ENCODE measurements at places on chromosomes 5 and 9.

DNA sequence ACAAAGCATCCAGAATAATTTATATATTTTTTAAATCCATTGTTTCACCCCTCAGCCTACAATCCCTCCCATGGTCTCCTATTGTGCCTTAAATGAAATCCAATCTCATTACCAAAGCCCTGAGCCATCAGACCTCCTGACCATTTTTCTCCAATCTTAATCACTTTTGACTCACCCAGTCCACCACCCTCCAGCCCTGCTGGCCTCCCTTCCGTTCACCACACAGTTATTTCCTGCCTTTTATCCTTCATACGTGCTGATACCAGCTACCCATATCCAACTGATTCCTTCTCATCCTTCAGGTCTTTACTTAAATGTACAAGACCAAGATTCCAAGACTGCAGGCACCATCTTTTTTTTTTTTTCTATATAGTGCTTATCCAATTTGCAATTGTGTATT is 1026.7 kb upstream of the DMAC1 start:
- DNase-seq: no peak

- DNase-seq: no peak
Measured at GRCh38 chr9:20997503-20998076, 33.9 kb downstream of the HACD4 start.

- DNase-seq: no peak
Measured at GRCh38 chr9:86557918-86558317, 203.7 kb upstream of the TUT7 start.

GRCh38 chr9:109409773-109410397 is 88.2 kb downstream of the PTPN3 start:
- no peak for DNase-seq

DNA sequence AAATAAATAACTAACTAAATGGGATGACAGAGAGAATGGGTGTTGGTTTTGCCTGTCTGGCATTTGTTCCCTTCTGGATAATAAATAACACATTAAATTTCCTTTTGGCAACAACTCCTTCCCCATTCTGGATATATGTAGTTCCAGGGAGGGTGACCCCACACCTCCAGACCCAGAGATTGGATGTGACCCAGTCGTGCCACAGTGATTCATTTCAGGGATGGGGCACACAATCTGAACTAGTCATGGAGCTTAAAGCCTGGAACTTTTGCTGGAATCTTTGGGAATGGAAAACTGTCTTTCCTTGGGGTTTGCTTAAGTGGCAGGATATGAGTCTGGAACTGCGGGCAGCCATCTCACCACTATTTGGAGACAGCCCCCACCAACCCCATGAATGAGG is 11.3 kb downstream of the KLF9 start:
- DNase-seq: no peak

DNA sequence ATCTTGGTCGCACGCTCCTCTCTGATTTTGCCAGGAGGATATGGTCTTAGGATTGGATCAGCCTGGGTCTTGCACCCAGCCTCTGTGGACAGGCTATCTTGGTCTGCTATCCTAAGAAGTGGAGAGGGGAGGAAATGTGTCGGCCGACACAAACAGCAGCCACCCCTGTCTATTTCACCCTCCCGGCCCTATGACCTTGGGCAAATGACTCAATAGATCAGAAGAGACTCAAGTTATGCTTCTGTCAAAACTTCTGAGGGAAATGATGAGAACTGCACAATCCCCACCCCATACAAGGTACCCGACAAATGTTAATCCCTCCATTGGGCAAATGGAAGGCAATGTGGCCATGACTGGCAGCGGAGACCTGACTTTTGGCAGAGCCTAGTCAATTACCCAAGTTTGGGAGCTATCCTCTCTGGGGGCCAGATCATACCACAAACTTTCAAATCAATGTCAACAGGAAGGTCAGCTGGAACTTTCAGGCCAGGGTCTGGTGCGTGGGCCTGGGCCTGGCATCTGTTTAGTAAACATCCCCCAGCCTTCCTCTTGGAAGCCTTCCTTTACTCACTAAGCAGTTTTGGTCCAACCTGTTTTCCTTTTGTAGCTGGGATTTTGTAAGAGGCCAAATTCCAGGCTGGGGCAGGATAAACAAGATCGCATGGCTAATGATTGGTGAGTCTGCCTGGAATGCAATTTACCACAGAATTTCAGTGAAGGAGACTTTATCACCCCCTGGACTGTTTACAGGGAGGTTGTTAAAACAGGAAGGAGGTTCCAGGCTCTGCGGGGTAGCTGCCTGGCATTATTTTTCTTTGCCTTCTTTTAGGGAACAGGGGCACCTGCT is 64.2 kb upstream of the CPEB4 start:
- no peak for DNase-seq

GRCh38 chr5:141413540-141414069 is 818 bp downstream of the PCDHGA10 start:
- no peak for DNase-seq

GRCh38 chr9:93003552-93004407 is 54.7 kb upstream of the SUSD3 start:
- DNase-seq: peak; percentile 47

DNA sequence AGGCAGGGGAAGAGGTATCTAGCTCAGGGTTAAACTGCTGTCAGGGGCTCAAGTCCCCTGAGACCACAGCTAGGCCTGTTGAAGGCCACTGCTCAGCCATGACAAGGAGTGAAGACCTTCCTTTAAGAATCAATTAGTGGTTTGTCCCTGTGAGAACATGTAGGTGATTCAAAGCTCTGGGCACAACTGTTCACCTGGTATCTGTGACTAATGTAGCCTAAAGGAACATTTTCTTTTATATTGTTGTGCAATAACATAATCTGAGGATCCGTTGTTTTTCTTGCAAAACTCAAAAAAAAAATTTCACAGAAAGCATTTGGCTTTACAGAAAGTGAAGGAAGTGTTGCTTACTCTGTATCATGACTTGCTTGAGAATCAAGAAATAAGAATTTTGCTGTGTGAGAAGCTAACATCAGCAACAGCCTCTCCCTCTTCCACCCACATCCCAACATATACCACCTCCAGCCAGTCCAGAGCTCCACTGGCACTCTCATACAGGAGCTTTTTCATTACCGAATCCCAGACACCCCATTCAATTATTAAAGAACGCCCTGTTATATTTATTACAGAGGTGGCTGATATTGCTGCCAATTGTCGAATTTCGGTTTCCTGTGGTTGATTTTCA is 807.0 kb downstream of the TLE4 start:
- no peak for DNase-seq

DNA sequence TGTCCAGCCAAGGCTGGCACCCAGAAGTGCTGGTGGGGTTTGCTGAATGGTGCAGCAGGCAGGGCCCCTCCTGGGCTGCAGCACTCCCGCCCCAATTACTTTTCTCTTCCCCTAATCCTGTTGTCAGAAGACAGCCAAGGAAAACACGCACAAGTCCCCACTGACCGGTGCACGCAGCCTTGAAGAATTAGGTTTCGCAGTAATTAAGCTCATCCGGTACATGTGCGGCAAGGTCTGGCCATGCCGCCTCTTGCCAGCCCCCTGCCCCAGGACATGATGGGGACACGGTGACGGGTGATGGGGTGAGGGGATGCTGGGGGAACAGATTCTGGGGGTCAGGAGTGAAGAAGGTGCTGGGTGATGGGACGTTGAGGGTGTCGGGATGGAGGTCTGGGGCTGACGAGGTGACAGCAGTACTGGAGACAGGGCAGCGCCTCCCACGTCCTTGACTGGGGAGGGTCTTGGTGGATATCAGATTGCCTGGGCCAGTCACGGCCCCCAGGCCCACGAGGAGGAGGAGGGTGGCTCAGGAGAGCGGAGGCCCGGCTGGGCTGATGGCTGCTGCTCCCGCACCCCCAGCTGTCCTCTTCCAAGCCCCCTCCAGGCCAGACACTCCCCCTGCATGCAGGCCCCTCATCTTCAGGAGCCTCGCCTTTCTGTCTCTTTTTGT is 34.9 kb downstream of the BARX1 start:
- no peak for DNase-seq

DNA sequence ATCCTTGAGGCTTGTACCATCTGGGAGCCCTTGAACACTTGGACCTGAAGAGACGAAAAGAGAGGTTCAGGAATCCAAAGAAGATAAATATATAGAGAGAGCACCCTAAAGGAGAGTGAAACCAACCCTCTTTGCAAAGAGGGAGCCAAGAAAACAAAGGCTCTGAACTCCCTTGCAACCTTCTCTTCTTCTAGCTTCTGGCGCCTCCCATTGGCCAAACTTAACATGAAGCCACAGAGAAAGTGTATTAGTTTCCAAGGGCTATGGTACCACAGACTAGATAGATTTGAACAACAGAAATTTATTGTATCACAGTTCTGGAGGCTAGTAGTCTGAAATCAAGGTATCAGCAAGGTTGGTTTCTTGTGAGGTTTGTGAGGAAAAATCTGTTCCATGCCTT is 175.1 kb downstream of the HCN1 start:
- DNase-seq: no peak

DNA sequence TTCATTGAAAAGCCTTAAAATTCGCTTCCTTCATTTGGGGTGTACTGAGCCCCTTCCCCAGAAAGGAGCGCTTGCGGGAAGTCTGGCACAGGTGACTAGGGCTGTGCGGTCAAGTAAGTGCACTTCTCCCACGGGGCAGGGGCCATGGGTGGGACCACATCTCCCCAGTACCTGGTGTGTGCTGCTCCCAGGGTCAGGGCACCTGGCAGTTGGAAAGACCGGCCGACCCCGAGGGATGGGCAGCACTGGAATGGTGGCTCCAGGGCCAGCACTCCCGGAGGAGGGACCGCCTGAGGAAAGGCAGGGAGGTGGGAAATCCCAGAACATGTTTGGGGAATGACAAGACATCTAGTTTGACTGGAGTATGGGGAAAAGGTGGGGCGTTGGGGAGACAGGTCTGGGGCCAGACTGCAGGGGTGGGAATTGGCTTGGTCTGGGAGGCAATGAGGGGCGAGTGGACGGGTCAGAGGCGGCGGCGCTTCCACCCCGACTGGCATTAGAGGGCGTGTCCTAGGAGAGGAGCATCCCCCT is 727 bp upstream of the GLIPR2 start:
- DNase-seq: no peak

DNA sequence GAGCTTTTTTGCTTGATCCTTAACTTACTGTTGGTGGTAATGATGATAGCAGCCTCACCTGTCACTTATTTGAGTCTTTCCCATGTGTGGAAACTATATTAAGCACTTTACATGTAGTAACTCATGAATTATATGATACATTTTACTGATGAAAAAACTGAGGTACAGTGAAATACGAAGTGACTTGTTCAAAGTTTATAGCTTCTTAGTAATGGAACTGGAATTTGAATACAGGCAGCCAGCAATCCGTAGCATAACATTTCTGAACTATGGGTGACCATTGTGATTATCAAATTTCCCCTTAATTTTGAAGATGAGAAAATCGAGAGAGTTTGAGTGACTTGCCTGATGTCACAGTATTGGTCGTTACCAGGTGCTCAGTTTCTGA is 17.3 kb downstream of the SCAMP1 start:
- no peak for DNase-seq

- no peak for DNase-seq
Measured at GRCh38 chr5:124742521-124742920, 3.9 kb downstream of the ZNF608 start.

DNA sequence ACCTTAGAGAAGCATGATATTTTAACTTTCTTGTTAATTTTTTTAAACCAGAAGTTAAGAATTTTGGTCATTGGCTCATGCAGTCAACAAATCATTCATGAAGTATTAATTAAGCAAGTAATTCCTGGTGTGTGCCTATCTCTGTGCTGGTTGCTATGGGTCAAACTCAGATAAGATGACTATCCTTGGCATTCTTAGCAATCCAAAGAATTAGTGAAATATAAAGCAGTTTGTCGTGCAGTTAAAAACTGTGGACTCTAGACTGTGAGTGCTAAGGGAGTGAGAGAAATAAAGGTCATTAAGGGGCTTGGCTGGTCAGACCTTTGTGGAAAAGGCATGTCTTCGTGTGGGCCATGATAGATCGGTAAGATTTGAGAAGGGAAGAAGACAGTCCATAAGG is 4.8 kb downstream of the CYFIP2 start:
- no peak for DNase-seq

GRCh38 chr5:55618318-55618717 is 83.6 kb upstream of the PLPP1 start:
- DNase-seq: no peak

GRCh38 chr9:121288673-121289025 is 20.7 kb downstream of the GSN start:
- no peak for DNase-seq

DNA sequence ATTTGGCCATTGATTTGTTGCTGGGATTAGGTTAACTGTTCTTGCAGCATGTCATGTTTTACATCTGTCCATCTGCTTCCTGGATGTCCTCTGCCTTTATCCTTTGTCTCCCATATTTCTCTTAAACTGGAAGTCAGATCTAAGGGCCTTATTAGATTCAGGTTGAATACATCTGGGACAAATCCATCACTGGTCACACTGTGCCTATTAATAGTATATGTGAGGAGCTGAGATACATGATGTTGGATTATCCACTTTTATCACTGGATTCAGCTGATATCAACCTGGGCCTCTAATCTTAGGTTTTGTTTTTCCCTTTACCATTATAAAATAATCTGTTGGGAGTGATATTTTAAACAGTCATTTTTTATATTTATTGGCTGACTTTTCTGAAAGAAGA is 41.8 kb upstream of the ROPN1L start:
- DNase-seq: no peak

GRCh38 chr5:112958093-112959088 is 18.2 kb upstream of the DCP2 start:
- DNase-seq: no peak

GRCh38 chr5:60379907-60380306 is 320.1 kb downstream of the DEPDC1B start:
- no peak for DNase-seq

- no peak for DNase-seq
Measured at GRCh38 chr5:1884678-1885403, 2.1 kb upstream of the IRX4 start.

DNA sequence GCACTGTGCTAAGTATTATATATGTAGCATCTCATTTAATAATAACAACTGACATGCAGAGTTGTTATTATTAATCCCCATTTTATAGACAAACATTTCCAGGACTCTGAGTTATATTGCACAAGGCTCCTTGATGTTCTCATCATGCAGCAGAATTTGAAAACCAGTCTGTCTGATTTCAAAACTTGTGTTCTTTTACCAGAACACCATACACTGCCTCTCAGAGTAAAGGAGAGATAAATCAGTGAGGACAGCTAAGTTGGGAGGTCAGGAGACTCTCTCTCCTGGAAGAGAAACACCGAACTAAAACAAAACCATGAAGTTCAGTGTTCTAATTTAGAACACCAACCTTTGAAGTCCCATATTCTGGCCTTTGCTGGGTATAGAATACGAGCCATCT is 92.7 kb upstream of the TNC start:
- DNase-seq: no peak

GRCh38 chr9:120902569-120903535 is 23.7 kb downstream of the TRAF1 start:
- no peak for DNase-seq

All from stimulated activated CD8-positive, alpha-beta memory T cell treated with anti-CD3 and anti-CD28 coated beads, Interleukin-4, amount 100 ng/mL, for 24 hours (primary cell).